ENCODE measurements at places on chromosomes 1 and 21.
A peak's percentile ranks its signal among the peaks of the same experiment; 100 is the strongest.

DNA sequence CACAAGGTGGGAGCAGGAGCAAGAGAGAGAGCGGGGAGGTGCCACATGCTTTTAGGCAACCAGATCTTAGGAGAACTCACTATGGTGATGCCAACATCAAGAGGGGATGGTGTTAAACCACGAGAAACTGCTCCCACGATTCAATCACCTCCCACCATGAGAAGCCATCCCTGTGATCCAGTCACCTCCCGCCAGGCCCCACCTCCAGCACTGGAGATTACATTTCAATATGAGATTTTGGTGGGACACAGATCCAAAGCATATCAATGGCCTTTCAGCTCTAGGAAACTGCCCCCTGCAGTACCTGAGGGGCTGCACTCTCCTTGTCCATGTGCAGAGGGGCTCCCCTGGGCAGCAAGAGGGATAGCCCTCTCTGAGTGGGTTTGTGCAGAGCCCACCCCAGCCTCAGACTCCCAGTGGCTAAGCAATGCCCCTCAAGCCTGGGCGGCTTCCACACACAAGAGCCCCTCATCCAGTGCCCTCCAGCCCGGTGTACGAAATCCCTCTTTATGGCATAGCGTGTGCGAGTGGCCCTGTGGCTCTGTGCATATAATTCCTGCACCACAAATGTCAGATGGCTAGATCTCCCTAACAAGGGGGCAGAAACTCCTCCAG, 15.5 kb upstream of the PRDM16 start:
- DNase-seq: no peak

DNA sequence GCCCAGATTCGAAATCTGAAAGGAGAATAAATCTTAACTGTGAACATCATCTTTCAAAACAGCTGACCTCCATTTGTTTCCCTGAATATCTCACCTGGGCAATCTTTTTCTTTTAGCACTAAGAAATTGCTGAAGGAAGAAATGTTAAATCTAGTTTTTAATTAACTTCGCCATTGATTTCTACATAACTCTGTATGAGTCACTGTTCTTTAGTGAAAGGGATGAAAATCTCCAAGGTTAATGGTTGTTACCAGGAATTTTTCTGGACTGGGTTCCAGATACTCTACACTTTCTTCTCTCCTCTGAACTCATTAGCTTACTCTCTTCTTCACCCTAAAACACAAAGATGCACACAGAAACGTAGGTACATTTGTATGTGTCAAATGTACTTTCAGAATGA, 235.7 kb downstream of the BACH1 start:
- no peak for DNase-seq

GRCh38 chr21:45333583-45334121, 46.0 kb upstream of the POFUT2 start:
- DNase-seq: peak; percentile 75

DNA sequence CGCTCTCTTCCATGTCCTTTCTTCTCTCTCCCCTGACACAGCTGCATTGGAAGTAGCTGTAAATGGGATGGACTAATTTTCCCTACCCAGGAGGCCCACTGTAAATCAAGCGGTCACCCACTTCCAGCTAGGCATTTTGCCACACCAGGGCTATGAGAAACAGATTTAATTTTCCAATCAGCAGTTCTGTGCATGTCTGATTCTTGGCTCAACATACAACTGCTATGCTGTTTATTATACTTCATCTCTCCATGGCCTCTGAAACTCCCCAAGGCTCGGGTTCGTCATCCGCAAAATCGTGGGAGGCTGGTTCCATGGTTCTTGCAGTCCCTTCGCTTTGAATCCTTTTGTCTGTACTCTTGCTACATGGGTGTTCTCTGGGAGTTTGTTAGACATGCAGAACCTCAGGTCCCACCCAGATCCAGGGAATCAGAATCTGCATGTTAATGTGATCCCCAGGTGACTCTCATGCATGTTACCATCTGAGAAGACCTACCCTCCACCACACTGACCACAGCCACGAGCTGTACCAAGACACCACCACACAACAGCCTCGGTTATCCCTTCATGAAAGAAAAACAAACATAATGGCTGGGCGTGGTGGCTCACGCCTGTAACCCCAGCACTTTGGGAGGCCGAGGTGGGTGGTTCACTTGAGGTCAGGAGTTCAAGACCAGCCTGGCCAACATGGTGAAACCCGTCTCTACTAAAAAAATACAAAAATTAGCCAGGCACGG, 190.5 kb downstream of the GABPA start:
- no peak for DNase-seq

GRCh38 chr1:232669981-232670747, 40.2 kb upstream of the SIPA1L2 start:
- DNase-seq: no peak

- DNase-seq: no peak
These were observed 129.6 kb downstream of the PRDM16 start for GRCh38 chr1:3198371-3199271.
